ENCODE measurements at places on chromosomes 16 and 17. TPM values are rescaled to one million over a fixed set of nuclear protein-coding genes. Genes with fewer than 3 reads are reported as not detected.

Gene ACSM2A
- not detected for total RNA-seq

Gene CCDC200
- total RNA-seq: not detected

Gene GRN
- 202 TPM for total RNA-seq

Gene SNAI3
- total RNA-seq: not detected

Gene HSD3B7
- total RNA-seq: 71.5 TPM

Gene ATP1B2
- not detected for total RNA-seq

Gene TPSD1
- total RNA-seq: not detected

Gene HBQ1
- not detected for total RNA-seq

Gene TAT
- total RNA-seq: not detected

Gene NUBP2
- 65.2 TPM for total RNA-seq

Gene OTOP3
- total RNA-seq: not detected

Gene CALB2
- total RNA-seq: 0.08 TPM

Gene CES4A
- 3.3 TPM for total RNA-seq

Gene MLKL
- 9.1 TPM for total RNA-seq

Gene SLC5A10
- under 0.01 TPM for total RNA-seq

Gene SLC13A2
- total RNA-seq: not detected

Gene AOC3
- total RNA-seq: 0.23 TPM

Gene ABCA8
- 85.5 TPM for total RNA-seq

Gene CES1
- 2.0 TPM for total RNA-seq

Measured in smooth muscle cell of the coronary artery (primary cell).